ENCODE measurements at places on chromosomes 7 and 10. TPM values are rescaled to one million over a fixed set of nuclear protein-coding genes. Genes with fewer than 3 reads are reported as not detected.

Gene TMEM229A
- total RNA-seq, result not detected

Gene CABCOCO1
- total RNA-seq, result 0.30 TPM

Gene CAMK2B
- total RNA-seq, result 0.27 TPM

Gene PDE6C
- not detected for total RNA-seq

Gene ITIH5
- total RNA-seq, result 0.16 TPM

Gene UCN3
- not detected for total RNA-seq

Gene PDK4
- 9.1 TPM for total RNA-seq

Gene NAT16
- total RNA-seq, result 0.10 TPM

Gene GHITM
- total RNA-seq, result 215 TPM

Gene ENKUR
- total RNA-seq, result 0.31 TPM
